ENCODE measurements at places on chromosomes 12 and 14. TPM values are rescaled to one million over a fixed set of nuclear protein-coding genes. Genes with fewer than 3 reads are reported as not detected.

DNA sequence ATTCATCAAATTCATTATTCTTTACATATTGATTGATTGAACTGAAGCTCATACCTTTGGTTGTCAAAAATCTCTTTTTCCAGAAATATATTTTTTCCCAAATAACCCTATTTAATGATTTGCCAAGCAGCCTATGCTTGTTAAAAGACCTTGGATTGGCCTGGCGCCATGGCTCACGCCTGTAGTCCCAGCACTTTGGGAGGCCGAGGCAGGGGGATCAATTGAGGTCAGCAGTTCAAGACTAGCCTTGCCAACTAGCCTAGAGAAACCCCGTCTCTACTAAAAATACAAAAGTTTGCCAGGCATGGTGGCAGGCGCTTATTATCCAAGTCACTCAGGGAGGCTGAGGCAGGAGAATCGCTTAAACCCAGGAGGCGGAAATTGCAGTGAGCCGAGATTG is 165.1 kb upstream of the MGAT4C start:
- H3K27ac ChIP-seq: no peak overlapping the region
- H3K4me1 ChIP-seq: no peaks in the 10 kb centered on the region
- no peaks in the 10 kb centered on the region for H3K36me3 ChIP-seq
- DNase-seq: no peak

GRCh38 chr14:32081901-32082300 is 4.8 kb downstream of the ARHGAP5 start:
- H3K27me3 ChIP-seq: no peaks in the 10 kb centered on the region
- no peak for DNase-seq
- H3K36me3 ChIP-seq: no peaks in the 10 kb centered on the region
- peaks cover 4% of the 10 kb centered on the region for H3K4me1 ChIP-seq
- H3K4me3 ChIP-seq: no peak overlapping the region
- H3K27ac ChIP-seq: no peak overlapping the region

GRCh38 chr12:2348482-2348852 is 295.7 kb downstream of the CACNA1C start:
- no peak overlapping the region for H3K27ac ChIP-seq
- H3K27me3 ChIP-seq: no peaks in the 10 kb centered on the region
- H3K4me3 ChIP-seq: no peak overlapping the region
- H3K36me3 ChIP-seq: no peaks in the 10 kb centered on the region

DNA sequence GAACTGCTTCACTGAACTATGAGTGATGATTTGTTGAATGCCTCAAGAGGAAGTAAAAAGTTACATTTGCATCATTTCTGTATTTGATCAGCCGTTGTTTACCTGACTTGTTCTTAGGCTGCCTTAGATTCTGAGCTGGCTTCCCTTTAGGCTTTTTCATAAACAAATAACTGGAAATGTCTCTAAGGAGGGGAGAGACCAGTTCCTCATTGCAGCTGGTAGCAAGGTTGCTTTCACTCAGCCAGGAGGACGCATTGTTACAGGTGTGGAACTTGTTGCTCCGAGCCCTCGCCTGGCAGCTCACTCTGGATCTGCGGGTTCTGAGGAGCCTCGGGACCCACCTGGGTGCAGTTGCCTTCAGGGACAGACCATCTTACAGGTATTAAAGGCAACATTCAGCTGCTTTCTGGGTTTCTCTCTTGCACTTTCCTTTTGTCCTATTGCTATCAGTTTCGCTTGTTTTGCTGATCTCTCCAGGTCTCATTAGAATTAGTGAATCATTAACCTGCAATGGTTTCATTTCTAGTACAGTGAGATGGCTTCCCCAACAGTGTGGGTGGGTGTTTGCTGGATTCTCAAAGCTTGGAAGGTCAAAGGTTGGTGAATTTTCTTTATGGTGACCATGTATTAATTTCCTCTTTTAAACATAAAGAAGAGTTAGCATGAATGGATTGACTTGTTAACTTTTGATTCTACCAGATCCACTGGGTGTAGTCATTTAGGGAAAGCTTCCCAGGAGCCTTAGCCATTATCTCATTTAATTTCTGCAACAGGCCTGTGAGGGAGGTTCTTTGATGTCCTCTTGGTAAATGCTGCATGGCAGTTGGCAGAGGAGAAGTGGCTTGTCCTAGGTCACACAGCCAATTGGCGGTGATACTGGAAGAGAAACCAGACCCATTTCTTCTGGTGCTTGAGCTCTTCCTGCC is at the start of gene PLEKHG7:
Gene PLEKHG7, plus strand, starts transcription at position 236 of the 926 bp plus-strand sequence. CDS start 3,643 bp downstream, outside the sequence.
- no peaks in the 10 kb centered on the region for H3K27me3 ChIP-seq
- DNase-seq: no peak
- no peaks in the 10 kb centered on the region for H3K36me3 ChIP-seq

DNA sequence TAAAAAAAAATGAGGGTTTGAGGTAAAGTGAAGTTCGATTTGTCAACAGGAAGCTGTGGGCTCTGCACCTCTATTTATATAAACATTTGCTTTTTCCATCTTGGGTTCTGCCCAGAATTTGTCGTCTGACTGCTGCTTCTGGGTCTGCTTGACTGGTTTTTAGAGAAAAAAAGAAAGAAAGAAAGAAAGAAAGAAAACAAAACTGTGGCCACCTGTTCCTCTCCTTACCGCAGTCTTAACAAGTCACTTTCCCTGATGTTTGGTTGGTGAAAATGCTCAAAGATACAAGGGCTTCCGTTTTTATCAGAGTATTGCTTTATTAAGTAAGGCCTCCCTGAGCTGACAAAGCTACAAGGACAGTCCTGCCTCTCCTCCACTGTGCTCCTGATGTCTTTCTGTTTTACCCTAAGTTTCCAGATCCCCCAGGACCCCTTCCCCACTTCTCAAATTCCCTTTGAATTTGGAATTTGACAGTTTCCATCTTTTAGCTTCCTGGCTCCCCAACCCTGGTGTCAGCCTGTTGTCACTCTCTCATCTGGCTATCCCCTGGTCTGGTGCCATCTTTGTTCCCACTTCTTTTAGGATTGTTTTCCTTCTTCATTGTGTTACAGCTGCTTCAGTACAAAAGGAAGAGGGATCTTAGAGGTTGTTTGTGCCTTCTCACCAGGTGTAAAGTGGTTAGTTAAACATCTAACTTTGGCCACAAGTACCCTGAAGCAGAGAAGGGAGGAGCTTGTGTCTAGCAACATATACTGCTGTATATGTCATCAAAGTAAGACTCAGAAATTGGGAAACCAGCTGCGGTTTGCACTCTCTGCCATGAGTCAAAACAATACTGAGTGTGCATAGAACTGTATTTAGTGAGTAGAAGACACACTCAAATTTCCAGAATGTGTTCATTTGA is 18.0 kb downstream of the MFAP5 start:
- H3K4me1 ChIP-seq: no peaks in the 10 kb centered on the region
- H3K36me3 ChIP-seq: no peaks in the 10 kb centered on the region
- no peak overlapping the region for H3K4me3 ChIP-seq
- H3K27ac ChIP-seq: no peak overlapping the region
- DNase-seq: no peak
- H3K27me3 ChIP-seq: no peaks in the 10 kb centered on the region

GRCh38 chr14:100409003-100409360 is 85.8 kb downstream of the SLC25A47 start:
- H3K4me3 ChIP-seq: no peak overlapping the region
- no peaks in the 10 kb centered on the region for H3K27me3 ChIP-seq
- no peak for DNase-seq
- no peak overlapping the region for H3K27ac ChIP-seq
- H3K4me1 ChIP-seq: no peaks in the 10 kb centered on the region

DNA sequence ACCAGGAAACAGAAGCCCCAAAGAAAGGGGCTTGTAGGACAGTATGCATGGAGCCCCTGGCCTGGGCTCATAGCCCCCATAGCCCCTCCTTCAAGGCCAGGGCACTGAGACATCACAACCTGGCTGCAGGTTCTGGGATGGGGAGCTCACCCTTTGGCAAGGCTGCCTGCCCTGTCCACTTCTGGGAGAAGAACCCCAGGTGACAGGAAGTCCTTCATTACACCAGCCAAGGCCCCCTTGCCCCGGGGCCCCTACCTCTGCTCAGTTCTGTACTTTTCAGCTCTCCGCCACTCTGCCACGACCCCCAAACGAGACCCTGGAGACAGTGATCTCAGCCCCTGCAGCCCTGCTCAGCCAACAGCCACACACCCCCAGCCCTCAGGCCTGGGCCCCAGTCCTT is 223.2 kb upstream of the RTL1 start:
- no peaks in the 10 kb centered on the region for H3K36me3 ChIP-seq
- no peak overlapping the region for H3K27ac ChIP-seq
- no peaks in the 10 kb centered on the region for H3K27me3 ChIP-seq
- no peak overlapping the region for H3K4me3 ChIP-seq
- DNase-seq: no peak
- no peaks in the 10 kb centered on the region for H3K4me1 ChIP-seq

TCHP gene
- 19.9 TPM for total RNA-seq

MPHOSPH9 gene
- 15.7 TPM for total RNA-seq
